ENCODE measurements at places on chromosomes 11 and 22.

- DNase-seq = no peak
These were observed 379.3 kb downstream of the INSC start for GRCh38 chr11:15493921-15494620.

DNA sequence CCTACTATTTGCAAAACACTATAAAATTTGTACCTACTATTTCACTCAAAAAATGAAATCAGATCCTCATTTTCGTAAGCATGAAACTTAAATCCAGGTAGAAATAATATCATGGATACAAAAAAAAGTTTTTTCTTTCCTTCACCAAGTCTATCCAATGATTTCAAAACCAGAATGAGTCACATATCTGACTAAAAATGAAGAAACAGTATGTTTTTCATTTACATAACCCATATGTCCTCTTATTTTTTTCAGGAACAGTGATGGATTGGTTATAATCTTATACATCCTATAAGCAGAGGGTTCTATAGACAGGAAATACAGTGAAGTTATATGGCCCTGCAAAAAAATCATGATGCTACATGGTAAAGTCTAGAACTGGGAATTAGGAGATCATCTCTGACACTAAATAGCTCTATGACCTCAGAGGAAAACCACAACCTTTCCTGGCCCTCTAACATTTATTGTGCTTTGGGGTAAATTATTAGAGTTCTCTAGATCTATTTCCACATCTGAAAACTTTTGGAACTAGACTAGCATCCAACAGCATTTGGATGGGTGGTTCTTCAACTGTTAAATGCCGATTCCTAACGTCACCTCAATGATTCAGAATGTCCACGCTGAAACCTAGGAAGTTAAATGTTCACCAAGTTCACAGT lies 10.9 kb downstream of the MTMR2 start:
- no peak for DNase-seq

DNA sequence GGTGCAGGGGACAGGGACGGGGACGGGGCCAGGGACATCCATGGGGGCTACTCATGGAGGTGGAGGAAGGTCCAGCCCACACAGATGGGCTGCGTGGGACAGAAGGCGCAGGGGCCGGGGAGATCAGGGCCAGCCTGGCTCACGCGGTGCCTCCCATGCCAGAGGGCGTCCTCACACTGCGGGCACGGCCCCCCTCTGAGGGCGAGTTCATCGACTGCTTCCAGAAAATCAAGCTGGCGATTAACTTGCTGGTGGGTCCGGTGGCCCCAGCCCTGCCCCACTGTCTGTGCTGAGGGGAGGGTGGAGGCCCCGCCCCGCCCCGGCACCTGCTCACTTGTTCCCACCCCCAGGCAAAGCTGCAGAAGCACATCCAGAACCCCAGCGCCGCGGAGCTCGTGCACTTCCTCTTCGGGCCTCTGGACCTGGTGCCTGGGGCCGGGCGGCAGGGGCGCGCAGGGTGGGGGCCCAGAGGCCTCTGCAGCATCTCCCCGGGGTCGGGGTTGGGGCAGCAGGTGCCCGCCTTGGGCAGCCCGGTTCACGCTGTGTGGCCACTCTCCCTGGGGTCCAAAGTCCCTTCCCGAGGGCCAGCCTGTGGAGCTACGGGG lies 15.8 kb downstream of the EPS8L2 start:
- DNase-seq = no peak

- DNase-seq = no peak
These were observed 15.6 kb upstream of the MFRP start for GRCh38 chr11:119361941-119362725.

DNA sequence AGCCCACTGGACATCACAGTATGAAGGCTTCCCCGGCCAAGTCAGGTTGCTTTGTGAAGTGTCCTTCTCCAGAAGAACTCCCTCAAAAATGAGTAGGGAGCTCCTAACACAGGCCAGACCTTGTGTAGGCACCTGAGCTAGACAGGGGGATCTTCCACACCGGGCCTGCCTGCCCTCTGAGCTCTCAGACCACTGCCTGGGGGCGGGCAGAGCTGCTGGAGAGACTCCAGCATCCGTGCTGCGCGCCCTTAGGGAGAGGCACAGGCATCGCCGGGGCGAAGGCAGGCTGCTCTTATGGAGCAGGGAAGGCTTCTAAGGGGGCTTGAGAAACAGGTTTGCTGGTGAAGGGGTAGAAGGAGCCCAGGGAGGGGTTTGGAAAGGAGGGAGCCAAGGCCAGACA lies 4.4 kb downstream of the KCNJ5 start:
- no peak for DNase-seq

DNA sequence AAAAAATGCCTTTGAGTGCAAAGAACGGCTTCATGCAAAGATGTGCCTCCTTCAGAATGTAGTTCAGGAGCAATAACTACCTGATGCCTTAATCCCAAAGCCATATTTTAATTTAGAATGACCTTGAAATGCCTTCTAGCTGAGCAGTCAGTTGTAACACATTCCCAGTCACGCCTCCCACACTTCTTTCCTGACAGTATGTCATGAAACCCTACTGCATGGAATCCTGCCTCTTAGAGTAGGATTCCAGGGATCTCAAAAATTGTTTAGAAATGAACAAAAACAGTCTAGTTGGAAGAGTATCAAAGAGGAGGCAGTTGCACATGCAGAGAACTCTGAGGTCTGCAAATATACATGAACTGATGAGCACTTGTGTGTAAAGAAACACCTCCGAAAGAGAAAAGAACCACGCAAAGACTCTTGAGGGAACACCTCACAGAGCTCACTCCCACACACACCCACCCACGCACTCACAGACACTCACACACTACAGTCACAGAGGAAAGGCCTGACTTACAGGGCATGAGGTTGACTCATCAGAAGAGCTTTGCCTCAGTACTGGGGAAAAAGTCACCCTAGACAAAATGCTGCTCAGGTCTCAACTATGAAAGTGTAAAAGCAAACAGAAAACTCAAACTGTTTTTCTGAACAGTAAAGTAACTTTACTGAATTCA lies 77.4 kb downstream of the GGTLC2 start:
- no peak for DNase-seq

DNA sequence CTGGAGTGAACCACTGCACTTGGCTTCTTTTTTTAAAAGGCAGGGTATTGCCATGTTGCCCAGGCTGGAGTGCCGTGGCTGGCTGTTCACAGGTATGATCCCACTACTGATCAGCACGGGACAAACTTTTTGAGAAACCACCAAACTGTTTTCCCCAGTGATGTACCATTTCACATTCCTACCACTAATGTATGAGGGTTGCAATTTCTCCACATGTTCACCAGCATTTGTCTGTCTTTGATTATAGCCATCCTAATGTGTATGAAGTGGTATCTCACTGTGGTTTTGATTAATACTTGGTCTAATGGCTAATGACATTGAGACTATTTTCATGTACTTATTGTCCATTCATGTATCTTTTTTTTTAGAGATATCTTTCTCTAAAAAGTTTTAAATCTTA lies 41.5 kb upstream of the EP300 start:
- DNase-seq = no peak

DNA sequence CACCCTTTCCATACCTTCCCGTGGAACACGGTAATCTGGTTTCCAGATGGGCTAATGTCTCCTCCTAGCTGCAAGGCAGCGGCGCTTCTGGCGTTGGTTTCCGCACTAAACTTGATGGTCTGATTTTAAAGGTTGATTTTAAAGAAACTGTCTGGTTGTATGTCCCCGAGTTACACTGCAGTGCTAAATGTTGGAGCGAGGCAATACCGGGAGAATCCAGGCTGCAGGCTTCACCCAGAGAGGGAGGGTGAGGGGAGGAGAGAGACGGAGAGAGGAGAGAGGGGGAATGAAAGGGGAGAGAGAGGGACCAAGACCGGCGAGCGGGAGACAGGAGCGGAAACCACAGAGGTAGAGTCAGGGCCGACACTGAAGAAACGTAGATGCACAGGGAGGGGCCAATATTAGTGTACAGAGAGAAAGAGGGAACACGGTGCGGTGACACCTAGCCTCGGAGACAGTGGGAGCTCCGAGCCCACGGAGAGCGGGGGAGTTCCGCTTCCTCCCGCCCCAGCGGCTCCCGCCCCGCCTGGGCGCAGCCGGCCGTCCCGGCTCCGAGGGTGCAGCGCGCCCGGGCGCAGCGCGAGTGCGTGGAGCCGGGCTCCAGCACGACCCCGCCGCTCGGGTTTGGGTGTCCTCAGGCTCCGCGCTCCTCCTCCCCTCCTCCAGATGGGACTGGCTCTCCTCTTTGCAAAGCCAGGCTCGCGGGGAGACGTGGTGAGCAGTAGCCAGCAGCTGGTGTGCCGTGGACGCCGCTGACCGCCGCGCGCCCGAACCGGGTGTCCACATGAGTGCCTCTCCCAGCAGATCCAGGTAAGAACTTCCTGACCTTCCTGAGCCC lies 71.9 kb upstream of the GRAMD1B start:
- DNase-seq = no peak
